ENCODE measurements at places on chromosomes 7 and 10. TPM values are rescaled to one million over a fixed set of nuclear protein-coding genes. Genes with fewer than 3 reads are reported as not detected.

CCL26 gene
- total RNA-seq, result not detected

DNA sequence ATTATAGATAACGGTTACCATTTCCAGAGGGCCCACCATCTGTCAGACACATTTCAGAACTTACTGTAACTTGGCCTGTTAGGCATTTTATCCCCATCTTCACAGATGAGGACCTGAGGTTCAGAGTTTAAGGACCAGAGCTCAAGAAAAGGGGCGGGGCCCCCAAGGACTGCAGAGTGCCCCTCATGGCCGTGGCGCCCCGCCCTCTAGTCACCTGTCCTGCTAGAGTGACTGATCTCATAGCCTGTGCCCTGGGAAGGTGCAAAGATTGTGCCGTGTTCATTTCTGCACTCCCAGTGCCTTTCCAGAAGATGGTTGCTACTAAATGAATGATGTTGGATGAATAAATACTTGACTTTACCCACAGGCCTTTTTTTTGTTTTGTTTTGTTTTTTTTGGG lies 107.0 kb downstream of the XRCC2 start:
- DNase-seq, result no peak

DNA sequence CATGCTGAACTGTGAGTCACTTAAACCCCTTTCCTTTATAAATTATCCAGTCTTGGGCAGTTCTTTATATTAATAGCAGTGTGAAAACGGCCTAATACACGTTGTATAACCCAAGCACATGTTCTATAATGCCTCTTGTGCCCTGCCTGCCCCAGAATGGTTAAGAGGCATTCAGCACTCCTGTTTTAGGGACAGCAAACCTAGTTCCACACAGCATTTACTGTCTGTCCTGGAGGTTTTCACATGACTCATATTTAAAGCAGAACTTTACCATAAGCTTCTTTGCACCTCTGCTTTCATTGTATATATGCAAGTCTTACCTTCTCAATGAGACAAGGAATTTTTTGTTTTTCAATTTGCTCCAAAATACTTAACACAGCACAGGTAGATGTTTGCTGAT lies 144.8 kb downstream of the ICA1 start:
- DNase-seq, result no peak

DNA sequence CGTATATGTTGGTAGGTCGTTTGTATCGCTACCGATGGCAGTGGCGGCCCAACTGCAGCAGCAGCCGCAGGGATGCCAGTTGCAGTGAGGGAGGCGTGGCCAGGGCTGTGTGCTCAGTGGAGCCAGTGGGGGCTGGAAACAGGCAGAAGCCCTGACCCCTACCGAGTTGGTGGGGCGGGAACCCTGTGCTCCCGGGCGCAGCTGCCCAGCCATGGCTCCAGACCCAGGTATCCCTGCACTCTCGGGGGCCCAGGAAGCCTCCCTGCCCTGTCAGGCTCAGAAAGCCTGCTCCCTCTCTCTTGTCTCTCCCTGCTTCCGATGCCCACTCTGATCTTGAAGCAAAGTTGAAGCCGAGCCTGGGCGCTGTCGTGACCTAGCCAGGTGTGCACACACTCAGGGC lies 78.6 kb upstream of the ITGB1 start:
- no peak for DNase-seq

- DNase-seq, result no peak
These were observed 324.9 kb upstream of the POT1 start for GRCh38 chr7:125254566-125254965.

DNA sequence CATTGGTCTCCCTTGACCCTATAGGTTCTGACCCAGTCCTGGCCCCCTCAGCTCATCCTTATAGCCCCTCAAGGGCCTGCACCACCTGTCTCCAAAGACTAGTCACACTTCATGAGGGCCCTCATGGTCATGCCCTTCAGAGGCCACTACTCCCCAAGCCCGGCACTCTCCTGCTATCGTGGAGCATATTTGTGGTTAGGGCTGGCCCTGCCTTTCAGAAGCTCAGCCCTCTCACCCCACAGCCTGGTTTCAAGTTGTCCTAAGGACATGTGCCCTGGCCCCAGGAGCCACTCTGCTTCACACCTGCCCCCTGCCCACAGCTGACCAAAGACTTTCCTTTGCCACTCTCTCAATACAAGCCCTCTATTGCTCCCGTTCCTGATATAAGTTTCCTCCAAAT lies 60.3 kb upstream of the LBX1 start:
- no peak for DNase-seq

DNA sequence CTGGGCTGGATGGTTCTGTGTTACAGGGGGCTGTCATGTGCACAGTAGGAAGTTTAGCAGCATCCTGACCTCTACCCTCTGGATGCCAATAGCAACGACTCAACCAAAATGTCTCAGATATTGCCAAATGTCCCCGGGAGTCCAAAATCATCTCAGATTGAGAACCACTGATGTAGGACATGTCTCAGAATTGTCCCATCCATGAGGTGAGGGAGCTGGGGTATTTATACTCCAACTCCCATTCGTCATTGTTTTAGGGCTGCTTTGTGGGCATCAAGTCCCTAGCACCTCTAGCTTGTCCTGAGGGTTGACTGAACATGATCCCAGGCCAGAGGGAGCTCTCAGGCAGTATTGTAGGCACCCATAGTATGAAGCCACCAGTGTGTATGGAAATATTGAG lies 25.2 kb upstream of the COMTD1 start:
- DNase-seq, result no peak

DNA sequence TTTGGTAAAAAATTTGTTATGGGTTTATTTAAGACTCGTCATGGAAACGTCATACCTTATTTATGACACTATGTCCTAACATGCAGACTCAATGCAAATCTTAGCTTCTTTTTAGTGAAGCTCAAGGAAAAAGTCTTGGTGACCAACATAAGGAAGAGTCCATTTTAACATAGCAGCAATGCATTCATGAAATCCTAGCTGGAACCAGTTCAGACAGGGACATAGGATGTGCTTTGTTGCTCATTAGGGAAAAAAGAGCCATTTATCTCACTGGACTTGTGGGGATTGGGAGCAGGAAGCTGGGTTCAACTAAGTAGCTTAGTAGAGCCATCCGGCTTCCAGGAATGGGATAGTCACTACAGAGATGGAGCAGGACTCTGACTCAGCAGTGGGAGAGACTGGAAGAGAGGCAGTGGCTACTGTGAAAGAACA lies 100.7 kb upstream of the DKK1 start:
- peak; percentile 75 for DNase-seq

Measured in IMR-90 (cell line).